Suppressor macrophage (primary cell): ENCODE measurements at places on chromosomes 5 and 9.
A peak's percentile ranks its signal among the peaks of the same experiment; 100 is the strongest.

GRCh38 chr9:19358701-19359100 is 21.3 kb downstream of the RPS6 start:
- no peak for DNase-seq

DNA sequence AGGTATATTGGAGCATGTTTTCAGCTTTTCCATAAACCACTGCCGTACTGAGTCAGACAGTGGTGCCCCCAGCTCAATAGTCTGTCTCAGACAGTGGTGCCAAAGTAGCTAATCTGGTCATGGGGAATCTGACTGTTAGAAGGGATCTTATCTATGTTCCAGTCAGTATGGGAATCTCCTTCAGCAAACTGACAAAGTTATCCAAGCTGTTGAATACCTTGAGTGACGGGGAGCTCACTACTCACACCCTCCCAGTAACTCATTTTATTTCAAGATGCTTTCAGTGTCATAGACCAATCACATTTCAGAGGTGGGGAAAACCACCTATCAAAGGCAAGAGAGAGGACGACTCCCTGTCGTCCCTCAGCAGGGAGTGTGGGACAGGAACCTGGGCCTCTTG is 18.7 kb downstream of the ANKS6 start:
- DNase-seq, result no peak

DNA sequence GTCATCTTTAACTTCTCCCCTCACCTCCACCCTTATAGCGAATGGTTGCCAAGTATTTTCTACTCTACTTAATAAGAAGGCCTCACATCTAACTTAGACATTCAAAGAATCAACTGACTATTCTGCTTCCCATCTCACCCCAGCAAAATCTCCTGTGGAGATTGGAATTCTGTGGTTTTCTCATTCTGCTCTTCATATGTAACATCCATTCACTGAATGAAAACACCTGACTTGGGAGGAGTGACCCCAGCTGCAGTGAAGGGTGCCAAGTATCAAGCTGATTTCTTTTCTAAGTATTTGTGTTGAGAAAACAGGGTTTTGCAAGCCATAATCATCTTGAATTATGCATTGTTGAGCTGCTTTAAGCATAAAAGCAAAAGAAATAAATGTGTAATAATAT is 42.5 kb upstream of the TAF1L start:
- no peak for DNase-seq

DNA sequence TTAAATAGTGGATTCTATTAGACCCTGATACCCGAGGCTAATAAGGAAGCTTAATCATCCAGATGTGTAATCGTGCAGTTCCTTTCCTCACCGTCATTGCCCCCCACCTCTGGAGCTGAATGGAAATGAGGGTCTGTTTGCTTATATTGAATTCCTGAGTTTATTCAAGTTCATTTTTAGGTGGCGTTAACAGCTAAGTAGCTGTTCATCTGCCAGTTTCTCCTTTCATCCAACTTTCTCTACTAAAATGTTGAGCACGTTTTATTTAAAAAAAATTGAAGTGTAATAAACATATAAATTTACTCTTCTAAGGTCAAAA is 291.0 kb downstream of the DOCK8 start:
- DNase-seq, result no peak

DNA sequence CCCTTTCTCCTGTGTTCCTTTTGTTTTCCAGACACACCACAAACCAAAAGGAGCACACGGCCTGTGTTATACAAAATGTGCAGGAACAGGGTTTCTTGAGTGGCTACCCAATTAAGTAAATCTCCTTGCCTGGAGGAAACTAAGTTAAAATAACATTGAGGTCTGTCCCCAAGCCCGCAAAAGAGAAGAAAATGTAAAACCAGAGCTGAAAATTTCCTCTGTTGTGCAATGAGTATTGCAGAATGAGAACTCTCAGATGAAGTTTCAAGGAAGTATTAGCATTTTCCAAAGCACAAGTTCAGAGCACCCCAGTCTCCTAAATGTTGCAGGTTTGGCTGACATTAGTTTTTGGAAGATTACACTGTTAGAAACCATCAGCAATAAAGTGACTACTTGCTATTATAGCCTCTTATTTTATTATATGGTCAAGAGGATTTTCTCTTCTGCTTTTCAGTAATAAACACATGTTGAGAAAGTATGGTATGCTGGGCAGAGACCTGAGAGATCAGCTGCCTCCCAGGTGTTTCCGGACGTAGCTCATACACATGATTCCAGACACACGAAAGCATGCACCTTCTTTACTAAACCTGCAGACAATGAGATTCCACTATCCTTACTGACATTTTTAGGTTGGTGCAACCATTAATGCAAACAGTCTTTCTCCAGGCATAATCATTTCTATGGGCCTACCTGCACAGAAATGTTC is 161.3 kb downstream of the SNCAIP start:
- DNase-seq, result peak; percentile 3

GRCh38 chr9:89236955-89237573 is 58.4 kb upstream of the SHC3 start:
- DNase-seq, result no peak

DNA sequence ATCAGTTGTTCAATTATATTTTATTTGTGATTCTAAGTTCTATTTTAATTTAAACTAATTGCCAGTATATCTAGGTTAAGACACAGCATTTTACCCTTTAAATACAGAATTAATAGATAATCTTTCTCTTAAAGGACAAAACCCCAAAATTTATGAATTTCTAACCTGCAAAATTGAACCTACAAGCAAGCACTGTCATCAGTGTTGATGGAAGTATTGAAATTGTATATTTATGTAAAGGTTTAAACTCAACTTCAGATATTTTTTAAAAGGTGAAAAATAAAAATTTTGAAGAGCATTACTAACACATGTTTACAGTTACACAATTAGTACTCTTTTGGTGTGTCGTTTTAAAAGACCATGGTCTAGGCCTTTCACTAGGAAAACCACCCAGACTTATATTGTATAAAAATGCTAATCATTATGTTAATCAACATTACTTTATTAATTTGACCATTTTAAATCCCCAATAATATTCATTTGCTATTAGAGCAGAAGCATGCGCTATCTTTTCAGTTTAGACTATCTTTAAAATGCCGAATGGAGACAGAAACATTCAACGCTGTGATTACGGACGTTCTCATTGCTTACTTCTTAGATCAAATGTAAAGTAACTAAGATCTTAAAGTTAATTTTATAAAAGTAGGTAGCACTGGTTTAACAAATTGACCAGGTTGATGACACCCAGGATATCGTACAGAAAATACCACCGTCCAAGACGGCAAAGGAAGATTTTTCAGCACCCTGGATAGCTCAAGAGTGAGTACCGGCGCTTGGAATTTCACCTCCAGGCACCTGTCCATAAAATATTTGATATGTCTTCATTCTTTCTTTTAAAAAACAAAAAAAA is 3.2 kb downstream of the OTP start:
- DNase-seq, result no peak

- no peak for DNase-seq
Measured at GRCh38 chr5:103601314-103601713, 38.7 kb upstream of the NUDT12 start.

- no peak for DNase-seq
Measured at GRCh38 chr5:113683211-113683610, 169.7 kb downstream of the YTHDC2 start.

GRCh38 chr9:134590240-134591081 is 51.1 kb upstream of the COL5A1 start:
- DNase-seq, result no peak

- no peak for DNase-seq
Measured at GRCh38 chr9:103427696-103428095, 432.6 kb downstream of the CYLC2 start.

DNA sequence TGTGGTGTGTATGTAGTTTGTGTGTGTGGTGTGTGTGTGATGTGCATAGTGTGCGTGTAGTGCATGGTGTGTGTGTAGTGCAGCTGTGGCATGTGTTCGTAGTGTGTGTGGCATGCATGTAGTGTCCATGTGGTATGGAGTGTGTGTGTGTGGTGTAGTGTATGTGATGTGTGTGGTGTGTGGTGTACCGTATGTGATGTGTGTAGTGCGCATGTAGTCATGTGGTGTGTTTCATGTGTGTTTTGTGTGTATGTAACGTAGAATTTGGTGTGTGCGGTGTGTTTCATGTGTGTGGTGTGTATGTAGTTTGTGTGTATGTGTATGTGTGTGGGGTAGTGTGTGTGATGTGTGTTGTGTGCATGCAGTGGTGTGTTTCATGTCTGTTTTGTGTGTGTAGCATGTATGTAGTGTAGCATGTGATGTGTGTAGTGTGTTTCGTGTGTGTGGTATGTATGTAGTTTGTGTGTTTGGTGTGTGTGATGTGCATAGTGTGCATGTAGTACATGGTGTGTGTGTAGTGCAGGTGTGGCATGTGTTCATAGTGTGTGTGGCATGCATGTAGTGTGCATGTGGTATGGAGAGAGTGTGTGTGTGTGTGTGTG is 40.7 kb downstream of the SYK start:
- DNase-seq, result no peak

DNA sequence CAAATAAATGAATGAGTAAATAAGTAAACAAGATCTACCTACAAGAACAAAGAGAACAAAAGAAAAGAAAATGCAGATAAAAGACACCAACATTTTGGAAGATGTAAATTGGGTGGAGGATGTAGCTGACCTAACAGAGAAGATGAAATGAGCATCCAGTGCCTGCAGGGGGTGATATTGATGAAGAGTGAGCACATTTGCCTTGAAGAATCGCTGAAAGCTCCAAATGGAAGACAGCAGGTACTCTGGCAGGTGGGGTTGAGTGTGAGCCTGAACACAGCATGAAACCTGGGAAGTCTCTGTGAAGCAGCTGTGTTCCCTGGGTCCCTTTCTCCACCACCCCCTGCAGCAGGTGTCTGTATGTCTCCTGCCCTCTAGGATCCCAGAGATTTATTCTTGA is 125.6 kb downstream of the NXNL2 start:
- no peak for DNase-seq

GRCh38 chr5:39176759-39177630 is 42.4 kb downstream of the FYB1 start:
- DNase-seq, result no peak

GRCh38 chr5:3456121-3456681 is 139.4 kb upstream of the IRX1 start:
- no peak for DNase-seq

- peak; percentile 98 for DNase-seq
Measured at GRCh38 chr9:113410207-113410864, at the start of the genes C9orf43 and POLE3. Gene C9orf43, plus strand, starts transcription at chr9:113410747. Its CDS starts 2,747 bp downstream, at chr9:113413494. Gene POLE3, minus strand, starts transcription at chr9:113410675. Its CDS starts 382 bp downstream, at chr9:113410293.

- no peak for DNase-seq
Measured at GRCh38 chr9:131841765-131842318, 102.0 kb upstream of the RAPGEF1 start.

GRCh38 chr5:103475629-103476240 is 86.9 kb downstream of the NUDT12 start:
- DNase-seq, result peak; percentile 65

GRCh38 chr9:32258482-32258881 is 126.0 kb upstream of the ACO1 start:
- DNase-seq, result no peak

GRCh38 chr5:154470137-154470536 is 7.9 kb downstream of the HAND1 start:
- DNase-seq, result no peak

DNA sequence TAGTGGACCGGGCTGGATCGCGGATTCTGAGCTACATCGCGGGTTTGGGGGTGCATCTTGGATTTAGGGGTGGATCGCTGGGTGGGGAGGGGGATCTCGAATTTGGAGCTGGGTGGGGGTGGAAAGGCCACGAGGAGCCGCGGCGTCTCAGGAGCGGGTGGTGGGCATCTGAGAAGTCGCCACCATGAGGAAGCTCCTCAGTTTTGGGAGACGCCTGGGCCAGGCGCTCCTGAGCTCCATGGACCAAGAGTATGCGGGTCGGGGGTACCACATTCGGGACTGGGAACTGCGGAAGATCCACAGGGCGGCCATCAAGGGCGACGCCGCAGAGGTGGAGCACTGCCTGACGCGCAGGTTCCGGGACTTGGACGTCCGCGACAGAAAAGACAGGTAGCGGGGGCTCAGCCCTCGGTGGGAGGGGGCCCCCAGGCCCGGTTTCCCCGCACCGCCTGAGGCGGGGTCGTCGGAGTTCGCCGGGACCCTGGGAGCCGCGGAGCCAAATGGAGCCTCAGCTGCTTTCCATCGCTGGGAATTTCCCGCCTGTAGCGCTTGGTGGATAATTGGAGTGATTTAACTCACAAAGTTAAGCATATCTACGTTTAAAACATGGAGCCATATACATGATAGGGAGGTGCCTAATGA is 376 bp downstream of the ANKRD18B start:
- DNase-seq, result no peak

DNA sequence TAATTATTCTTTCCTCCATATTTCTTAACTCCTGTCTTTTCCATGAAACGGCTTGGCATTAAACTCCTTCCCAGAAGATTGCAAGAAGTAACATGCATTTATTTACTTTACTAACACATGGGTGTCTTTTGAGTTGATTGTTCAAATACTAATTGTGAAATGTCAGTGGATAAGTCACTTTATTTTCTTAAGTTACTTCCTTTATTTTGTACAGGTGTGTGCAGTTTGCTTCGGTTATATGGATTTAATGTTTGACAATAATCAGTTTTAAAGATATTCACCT is 761 bp upstream of the SHOC1 start:
- no peak for DNase-seq

DNA sequence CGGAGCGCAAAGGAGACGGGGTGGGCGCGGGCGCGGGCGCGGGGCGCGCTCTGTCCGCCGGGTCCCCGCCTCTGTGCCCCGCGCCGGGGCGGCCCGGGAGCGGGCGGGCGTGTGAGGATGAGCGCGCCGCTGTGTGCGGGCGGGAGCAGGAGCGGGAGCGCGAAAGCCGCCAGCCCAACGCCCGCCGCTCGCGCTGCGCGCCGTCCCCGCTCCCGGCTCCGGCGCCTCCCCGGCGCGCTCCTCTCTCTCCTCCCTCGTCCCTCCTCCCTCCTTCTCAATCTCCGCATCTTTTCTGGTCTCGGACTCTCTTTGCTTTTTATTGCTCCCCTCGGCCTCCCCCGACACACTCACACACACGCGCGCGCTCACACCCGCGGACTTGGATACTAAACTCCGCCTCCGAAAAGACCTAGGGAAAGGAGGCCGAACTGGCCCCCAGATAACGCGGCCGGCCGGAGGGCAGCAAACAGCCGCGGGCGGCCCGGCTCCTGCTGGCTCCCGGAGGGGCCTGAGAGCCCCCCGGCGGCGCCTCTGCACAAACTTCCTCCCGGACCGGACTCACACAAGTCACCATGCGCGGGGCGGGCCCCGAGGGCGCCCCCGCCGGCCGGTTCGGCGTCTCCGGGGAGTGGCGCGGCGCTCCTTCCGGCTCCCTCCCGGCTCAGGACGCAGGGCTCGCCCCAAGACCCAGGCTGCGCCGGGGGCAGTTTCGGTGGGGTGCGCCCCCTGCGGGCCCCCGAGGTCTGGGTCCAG is at the start of gene FIBCD1:
Gene FIBCD1, minus strand, starts transcription at position 596 of the 753 bp plus-strand sequence. CDS start 640 bp downstream, outside the sequence.
- DNase-seq, result peak; percentile 50

GRCh38 chr9:121676926-121677325 is 25.5 kb downstream of the DAB2IP start:
- DNase-seq, result no peak

- no peak for DNase-seq
Measured at GRCh38 chr9:69961843-69962242, 81.8 kb upstream of the MAMDC2 start.

- no peak for DNase-seq
Measured at GRCh38 chr5:142181096-142181495, 72.5 kb downstream of the NDFIP1 start.
